Left colon (tissue), 2 donors: ENCODE measurements at places on chromosomes 7 and 10.

- DNase-seq: no peak
Observed at GRCh38 chr7:45679516-45679915, 105.3 kb downstream of the ADCY1 start.

- DNase-seq: no peak
Observed at GRCh38 chr10:53403688-53404087, 631.1 kb upstream of the MBL2 start.

- DNase-seq: no peak
Observed at GRCh38 chr10:23198940-23199767, 7.0 kb downstream of the PTF1A start.

GRCh38 chr10:90319188-90319914 is 538.5 kb downstream of the HTR7 start:
- DNase-seq: no peak

- DNase-seq: no peak
Observed at GRCh38 chr7:35967366-35968139, 166.7 kb downstream of the SEPTIN7 start.

GRCh38 chr10:34539533-34540315 is 275.4 kb downstream of the PARD3 start:
- no peak for DNase-seq

GRCh38 chr10:89346405-89347254 is 18.8 kb downstream of the IFIT3 start:
- no peak for DNase-seq

- no peak for DNase-seq
Observed at GRCh38 chr10:13928451-13928850, 341.7 kb downstream of the PRPF18 start.

DNA sequence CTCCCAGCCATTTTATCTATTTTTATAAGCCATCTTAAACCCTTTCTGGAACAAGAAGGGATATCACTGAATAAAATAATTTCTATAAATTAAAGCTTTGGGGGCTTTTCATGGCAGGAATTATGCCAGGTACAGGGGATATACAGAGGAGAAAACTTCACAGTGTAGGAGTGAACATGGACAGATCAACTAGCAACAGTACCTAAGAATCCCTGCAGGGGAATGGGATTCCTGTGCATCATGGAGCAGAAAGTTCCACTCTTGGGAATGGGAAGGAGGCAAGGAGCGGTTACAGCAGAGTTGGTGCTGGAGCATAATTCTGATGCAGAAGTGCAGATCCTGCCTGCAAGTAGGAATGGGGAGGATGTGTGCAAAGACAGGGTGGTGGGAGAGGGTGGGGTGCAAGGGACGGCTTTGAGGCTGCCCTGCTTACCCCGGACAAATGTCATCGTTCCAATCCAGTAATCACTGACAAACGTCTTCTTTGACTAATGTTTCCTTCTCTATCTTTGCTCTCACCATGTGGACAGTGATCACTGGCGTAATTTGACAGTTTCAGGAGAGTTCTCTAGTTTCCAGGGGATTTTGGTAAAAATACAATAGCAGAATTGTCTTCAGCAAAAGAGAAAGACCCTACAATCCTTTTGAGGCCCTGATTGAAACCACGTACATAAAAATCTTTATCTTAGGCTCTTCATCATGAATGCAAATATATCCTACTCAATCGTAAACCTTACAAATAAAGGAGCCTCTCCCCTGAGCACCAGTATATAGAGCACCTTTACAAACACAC is 196.7 kb downstream of the HECW1 start:
- no peak for DNase-seq

- DNase-seq: no peak
Observed at GRCh38 chr7:66758950-66759628, 18.6 kb downstream of the RABGEF1 start.

- DNase-seq: no peak
Observed at GRCh38 chr10:7162331-7162730, 248.5 kb downstream of the SFMBT2 start.

DNA sequence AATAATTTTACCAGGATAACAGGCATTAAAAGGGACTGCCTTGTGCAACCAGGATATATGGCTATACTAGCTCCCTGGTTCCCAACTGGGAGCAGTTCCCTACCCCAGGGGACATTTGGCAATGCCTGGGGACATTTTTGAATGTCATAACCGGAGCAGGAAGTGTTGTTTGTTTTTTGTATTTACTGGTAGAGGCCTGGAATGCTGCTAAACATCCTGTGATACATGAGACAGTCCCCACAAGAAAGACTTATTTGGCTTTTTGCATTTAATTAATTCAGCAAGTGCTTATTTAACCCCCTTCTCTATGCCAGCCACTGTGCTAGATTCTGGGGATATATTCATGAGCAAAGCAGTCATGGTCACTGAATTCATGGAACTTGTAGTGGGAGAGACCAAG is 181.2 kb downstream of the BBS9 start:
- no peak for DNase-seq

- DNase-seq: no peak
Observed at GRCh38 chr7:37738321-37738720, 54.8 kb downstream of the GPR141 start.
